Right lobe of liver (tissue), 6 donors: ENCODE measurements at places on chromosomes 11 and 22. TPM values are rescaled to one million over a fixed set of nuclear protein-coding genes. Genes with fewer than 3 reads are reported as not detected.

Gene KCNC1
- not detected for total RNA-seq

- H3K4me1 ChIP-seq = no peaks in the 10 kb centered on the region
- no peak for DNase-seq
- H3K36me3 ChIP-seq = no peaks in the 10 kb centered on the region
Measured at GRCh38 chr11:133745791-133746190, 99.5 kb downstream of the SPATA19 start.

- no peaks in the 10 kb centered on the region for H3K27me3 ChIP-seq
- no peaks in the 10 kb centered on the region for H3K4me1 ChIP-seq
- DNase-seq = no peak
- H3K27ac ChIP-seq = no peak overlapping the region
- no peaks in the 10 kb centered on the region for H3K36me3 ChIP-seq
Measured at GRCh38 chr22:30704978-30705377, 10.3 kb downstream of the OSBP2 start.

DNA sequence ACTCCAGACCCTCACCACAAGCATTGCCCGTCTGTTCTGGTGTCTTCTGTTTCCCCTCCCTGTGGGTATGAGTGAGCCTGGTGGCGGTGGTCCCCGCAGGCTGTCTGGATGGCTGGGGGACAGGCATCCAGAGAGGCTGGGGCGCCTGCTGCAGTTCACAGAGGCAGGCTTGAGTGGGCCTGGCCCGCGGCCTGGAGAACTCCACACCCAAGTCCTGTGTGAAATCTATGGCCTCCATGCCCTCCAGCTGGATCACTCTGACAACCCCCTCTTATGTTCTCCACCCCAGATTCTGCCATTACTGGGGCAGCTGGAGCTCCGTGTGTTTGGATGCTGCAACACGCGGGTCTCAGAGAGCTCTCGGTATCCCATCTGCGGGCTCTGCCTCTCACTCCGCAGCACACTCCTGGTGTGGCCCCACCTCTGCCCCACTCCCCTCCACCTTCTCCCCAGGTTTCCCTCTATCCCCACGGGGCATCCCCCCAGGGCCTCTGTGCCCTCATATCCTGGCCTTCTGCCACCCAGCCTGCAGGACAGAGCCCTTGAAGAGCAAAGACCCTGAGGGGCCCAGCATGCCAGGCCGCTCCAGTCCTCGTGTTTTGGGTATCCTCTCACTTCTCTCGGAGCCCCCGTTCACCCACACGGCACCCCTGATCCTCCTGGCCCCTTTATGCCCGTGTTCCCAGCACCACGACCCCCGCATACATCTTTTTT lies 31.3 kb downstream of the LRRC74B start:
- no peak for DNase-seq
- H3K36me3 ChIP-seq = no peaks in the 10 kb centered on the region
- no peaks in the 10 kb centered on the region for H3K4me1 ChIP-seq
- H3K4me3 ChIP-seq = no peak overlapping the region

- H3K27ac ChIP-seq = no peak overlapping the region
- H3K27me3 ChIP-seq = no peaks in the 10 kb centered on the region
- no peaks in the 10 kb centered on the region for H3K4me1 ChIP-seq
- DNase-seq = peak; percentile 79
- no peaks in the 10 kb centered on the region for H3K36me3 ChIP-seq
- no peak overlapping the region for H3K4me3 ChIP-seq
Measured at GRCh38 chr11:61567286-61568061, 13.4 kb downstream of the SYT7 start.
